H9 (cell line): ENCODE measurements at places on chromosomes 5 and 9.

DNA sequence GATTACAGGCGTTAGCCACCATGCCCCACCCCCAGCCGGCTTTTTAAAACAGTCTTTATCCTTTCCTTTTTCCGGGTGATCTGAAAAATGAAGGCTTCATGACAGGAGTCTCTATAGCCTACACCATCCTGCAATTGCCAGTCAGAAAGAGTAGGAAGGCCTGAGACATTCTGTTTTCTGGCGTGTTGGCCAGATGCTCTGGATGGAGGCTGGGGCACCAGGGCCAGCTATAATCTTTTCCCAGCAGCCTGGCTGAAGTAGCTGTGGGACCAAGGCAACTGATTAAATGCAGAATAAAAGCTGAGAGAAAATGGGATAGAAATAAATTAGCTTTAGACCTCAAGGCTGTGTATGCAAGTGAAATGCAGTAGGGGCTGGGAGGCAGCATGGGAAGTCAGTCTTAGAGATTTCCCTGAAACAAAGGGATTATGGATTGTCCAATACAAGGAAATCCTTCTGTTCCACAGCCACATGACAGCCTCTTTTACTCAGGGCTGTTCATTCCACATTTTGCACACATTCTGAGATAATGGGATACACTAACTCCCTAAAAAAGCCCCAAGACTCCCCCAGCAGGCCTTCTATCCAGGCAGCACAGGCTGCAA, 116.0 kb upstream of the LRRTM2 start:
- no peak overlapping the region for H3K27ac ChIP-seq
- DNase-seq = no peak
- H3K4me1 ChIP-seq = no peaks in the 10 kb centered on the region
- no peak overlapping the region for H3K4me3 ChIP-seq

- no peak for DNase-seq
- no peak overlapping the region for H3K4me3 ChIP-seq
- peaks cover 4% of the 10 kb centered on the region; the same call in 2 of the 3 replicates for H3K36me3 ChIP-seq
Observed at GRCh38 chr5:74095871-74096270, 469.9 kb downstream of the ARHGEF28 start.

DNA sequence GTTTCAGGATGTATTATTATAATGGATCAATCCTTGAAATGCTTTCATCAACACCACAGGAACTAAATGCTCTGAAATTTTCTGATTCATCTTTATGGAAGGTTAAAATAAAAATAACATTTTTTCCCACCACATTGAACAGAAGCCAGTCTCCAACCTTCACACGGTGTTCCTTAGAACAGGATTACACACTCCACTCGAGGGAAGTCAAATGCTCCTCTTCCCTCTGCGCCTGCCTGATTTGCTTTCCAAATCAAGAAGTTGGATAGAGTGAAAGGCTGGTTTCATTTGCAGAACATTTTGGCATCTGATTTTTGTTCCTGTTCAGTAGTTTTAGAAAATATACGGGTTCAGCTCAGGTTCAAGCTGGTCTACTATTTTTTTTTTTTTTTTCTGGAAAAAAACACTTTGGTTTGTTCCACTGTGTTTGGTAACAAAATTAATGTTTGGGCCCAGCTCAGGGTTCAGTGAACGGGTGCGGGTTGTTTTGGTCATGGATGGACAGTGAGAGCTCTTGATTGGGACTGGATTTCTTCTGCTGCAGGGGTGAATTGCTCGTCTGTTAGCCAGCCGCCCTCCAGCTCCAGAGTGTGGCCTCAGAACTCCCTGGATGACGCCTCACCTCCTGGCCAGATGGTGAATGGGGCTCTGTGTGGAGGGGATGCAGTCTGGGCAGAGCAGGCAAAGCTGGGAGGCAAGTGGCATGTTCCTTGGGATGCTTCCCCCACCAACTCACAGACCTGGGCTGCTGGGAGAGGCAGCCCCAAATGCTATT, 82.4 kb upstream of the STC2 start:
- H3K4me3 ChIP-seq = no peak overlapping the region
- no peaks in the 10 kb centered on the region; the same call in 1 of the 2 replicates for H3K27me3 ChIP-seq
- DNase-seq = no peak
- H3K36me3 ChIP-seq = peaks cover 10% of the 10 kb centered on the region; the same call in 1 of the 2 replicates

- DNase-seq = peak; percentile 11
- no peak overlapping the region for H3K27ac ChIP-seq
- no peaks in the 10 kb centered on the region for H3K27me3 ChIP-seq
- peaks cover 45% of the 10 kb centered on the region for H3K36me3 ChIP-seq
- no peaks in the 10 kb centered on the region for H3K4me1 ChIP-seq
Observed at GRCh38 chr9:138112090-138112748, 234.6 kb downstream of the CACNA1B start.

GRCh38 chr9:93236541-93237206, 52.7 kb downstream of the WNK2 start:
- no peak overlapping the region for H3K4me3 ChIP-seq
- H3K27me3 ChIP-seq = no peaks in the 10 kb centered on the region
- no peak overlapping the region for H3K27ac ChIP-seq
- H3K4me1 ChIP-seq = no peaks in the 10 kb centered on the region
- DNase-seq = no peak

DNA sequence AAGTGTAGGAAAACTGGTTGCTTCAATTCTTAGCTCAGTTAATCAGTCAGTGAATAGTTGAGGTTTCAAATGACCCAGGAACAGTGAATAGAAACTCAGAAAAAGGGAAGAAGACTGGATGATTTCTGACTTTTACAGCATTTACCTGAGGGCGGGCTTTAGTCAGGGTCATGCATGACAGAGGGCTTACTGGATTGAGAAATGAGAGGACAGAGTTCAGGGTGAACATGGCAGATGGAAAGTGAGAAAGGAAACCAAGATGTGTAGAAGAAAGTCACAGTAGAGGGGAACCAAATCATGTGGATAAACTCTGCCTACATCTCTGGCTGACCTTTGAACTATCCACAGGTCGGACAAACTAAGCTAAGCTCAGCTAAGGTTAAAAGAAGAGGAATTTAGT, 596.0 kb downstream of the SEMA5A start:
- H3K36me3 ChIP-seq = no peaks in the 10 kb centered on the region
- no peak overlapping the region for H3K27ac ChIP-seq
- H3K4me1 ChIP-seq = no peaks in the 10 kb centered on the region
- DNase-seq = no peak

DNA sequence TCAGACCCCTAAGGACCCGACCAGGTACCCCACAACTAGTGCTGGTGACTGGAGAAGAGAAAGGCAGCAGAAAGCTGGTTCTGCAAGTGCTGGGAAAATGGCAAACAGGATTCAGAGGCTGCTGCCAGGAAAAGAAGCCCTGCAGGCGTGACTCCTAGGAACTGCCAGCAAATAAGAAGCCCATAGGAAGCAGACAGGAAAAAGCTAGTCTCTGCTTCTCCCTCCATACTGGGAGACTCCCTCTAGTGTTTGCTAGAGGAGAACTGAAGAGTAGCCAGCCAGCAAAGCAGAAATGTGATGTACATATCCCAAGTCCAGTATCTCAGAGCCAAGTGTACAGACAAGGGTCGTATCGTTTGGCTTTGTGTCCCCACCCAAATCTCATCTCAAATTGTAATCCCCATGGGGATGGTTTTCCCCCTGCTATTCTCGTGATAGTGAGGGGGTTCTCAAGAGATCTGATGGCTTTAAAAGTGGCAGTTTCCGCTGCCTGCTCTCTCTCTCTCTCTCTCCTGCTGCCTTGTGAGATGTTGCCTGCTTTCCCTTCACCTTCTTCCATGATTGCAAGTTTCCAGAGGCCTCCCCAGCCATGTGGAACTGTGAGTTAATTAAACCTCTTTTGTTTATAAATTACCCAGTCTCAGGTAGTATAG, 38.1 kb upstream of the TUSC1 start:
- H3K4me3 ChIP-seq = no peak overlapping the region
- H3K4me1 ChIP-seq = no peaks in the 10 kb centered on the region
- H3K27me3 ChIP-seq = no peaks in the 10 kb centered on the region
- H3K36me3 ChIP-seq = no peaks in the 10 kb centered on the region; the same call in 2 of the 3 replicates
- peak; percentile 79 for DNase-seq
- H3K27ac ChIP-seq = no peak overlapping the region

DNA sequence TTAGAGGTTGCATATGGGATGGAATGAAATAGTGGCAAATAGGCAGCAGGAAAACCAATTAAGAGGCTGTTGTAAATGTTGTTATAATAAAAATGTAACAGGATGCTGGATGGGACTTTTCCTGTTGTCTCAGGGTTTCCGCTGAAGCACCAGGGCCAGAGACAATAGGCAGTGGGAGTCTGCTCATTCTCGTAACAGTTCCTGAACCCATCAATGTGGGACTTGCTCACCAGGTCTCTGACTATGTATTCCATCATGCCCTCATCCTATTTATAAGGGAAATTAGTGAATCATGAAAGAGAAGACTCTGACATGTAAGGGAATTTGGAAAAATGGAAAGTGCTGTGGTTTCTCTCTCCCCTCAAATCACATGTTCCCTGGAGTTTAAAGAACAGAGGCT, 23.5 kb upstream of the SSBP2 start:
- H3K27ac ChIP-seq = no peak overlapping the region
- peaks cover 5% of the 10 kb centered on the region for H3K36me3 ChIP-seq
- H3K4me3 ChIP-seq = no peak overlapping the region
- no peaks in the 10 kb centered on the region for H3K4me1 ChIP-seq
- no peaks in the 10 kb centered on the region for H3K27me3 ChIP-seq
- DNase-seq = no peak

- peaks cover 2% of the 10 kb centered on the region; the same call in 1 of the 3 replicates for H3K36me3 ChIP-seq
- H3K27ac ChIP-seq = no peak overlapping the region
- peaks cover 3% of the 10 kb centered on the region for H3K4me1 ChIP-seq
- H3K4me3 ChIP-seq = no peak overlapping the region
Observed at GRCh38 chr5:72252008-72252407, 68.0 kb downstream of the MRPS27 start.

DNA sequence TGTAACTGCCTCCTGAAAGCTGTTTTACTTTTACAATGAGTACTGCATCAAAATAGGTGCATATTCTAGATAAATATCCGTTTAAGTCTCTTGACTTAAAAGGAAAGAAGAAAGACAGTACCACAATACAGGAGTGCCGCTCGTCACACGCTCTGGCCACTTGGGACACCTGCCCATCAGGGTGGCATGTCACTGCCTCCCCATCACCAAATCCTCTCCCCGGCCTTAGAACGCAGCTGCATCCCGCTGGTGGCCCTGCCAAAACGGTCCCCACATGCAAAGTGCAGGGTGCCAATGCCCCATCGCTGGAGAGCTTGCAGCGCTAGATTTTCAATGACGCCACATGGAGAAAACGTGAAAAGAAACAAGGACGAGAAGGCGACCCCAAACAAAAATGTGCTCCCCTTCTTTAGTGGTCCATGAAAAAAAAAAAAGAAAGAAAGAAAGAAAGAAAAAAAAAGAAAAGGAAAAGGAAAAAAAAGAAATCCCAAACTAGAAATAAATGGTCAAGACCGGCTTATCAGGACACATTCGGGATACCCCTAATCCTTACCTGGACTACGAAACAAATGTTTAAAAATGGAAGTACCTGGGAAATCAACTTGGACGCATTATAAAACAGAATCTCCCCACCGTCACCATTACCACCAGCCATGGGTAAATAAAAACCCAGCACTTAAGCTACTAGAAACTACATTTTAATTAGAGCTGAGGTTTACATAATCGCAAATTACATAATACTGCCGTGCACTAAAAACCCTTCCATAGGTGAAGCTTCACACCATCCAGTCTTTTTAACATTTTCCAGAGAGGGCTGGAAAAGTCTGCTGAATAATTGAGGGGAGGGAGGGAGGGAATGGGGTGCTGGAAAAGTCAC, 1.0 kb downstream of the ANKH start:
- H3K4me3 ChIP-seq = peak overlapping the region; percentile 76
- no peaks in the 10 kb centered on the region for H3K4me1 ChIP-seq
- no peak for DNase-seq
- no peaks in the 10 kb centered on the region for H3K36me3 ChIP-seq
- H3K27me3 ChIP-seq = peaks cover 7% of the 10 kb centered on the region; the same call in 1 of the 2 replicates

DNA sequence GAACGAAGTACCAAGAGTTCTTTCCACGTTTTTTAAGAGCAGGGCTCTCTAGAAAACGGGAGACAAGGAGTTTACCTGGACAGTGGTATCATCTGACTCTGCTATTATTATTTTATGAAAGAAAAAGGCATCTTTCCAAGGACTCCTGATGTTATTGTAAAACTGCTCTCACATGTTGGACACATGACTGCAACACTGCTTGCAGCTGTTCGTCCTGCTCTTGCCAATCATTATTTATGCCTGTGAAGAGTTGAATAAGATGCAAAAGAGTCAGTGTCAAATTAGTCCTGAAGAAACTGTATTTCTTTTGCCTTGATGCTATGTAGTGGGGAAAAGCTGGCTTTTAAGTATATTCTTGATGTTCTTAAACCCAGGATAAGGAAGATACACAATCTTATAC, 284.5 kb upstream of the PTGER4 start:
- H3K27ac ChIP-seq = no peak overlapping the region
- no peaks in the 10 kb centered on the region for H3K4me1 ChIP-seq
- H3K36me3 ChIP-seq = no peaks in the 10 kb centered on the region
- no peak overlapping the region for H3K4me3 ChIP-seq

- H3K36me3 ChIP-seq = no peaks in the 10 kb centered on the region
- no peaks in the 10 kb centered on the region for H3K27me3 ChIP-seq
- H3K27ac ChIP-seq = no peak overlapping the region
- H3K4me3 ChIP-seq = no peak overlapping the region
- DNase-seq = no peak
- H3K4me1 ChIP-seq = no peaks in the 10 kb centered on the region
Observed at GRCh38 chr9:84822589-84823233, 153.2 kb downstream of the NTRK2 start.
